ENCODE measurements at places on chromosomes 1 and 21.

- DNase-seq: no peak
Measured at GRCh38 chr1:9613625-9614299, 25.1 kb downstream of the TMEM201 start.

DNA sequence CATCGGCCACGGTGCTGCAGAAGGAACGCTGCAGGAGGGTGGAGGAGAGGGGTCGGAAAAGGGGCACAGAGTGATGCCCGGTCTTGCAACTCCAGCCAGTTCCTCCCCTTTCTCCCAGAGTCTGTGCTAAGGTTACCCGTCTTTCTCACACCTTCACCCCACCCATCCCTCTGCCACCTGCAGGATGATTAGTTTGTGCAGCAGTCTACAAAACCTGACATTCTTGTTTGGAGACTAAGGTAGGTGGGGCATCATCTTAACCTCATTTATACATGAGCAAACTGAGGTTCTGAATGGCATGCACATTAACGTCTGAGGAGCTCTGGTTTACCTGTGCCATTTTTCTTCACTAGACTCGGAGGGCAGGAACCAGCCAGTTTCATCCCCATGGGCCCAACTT is 232.3 kb downstream of the GRIK3 start:
- DNase-seq: no peak

- peak; percentile 77 for DNase-seq
Measured at GRCh38 chr1:153946622-153947241, at the start of gene DENND4B. TSS of gene DENND4B (minus strand) at chr1:153946718. CDS start at chr1:153944374, 2,344 bp downstream.

DNA sequence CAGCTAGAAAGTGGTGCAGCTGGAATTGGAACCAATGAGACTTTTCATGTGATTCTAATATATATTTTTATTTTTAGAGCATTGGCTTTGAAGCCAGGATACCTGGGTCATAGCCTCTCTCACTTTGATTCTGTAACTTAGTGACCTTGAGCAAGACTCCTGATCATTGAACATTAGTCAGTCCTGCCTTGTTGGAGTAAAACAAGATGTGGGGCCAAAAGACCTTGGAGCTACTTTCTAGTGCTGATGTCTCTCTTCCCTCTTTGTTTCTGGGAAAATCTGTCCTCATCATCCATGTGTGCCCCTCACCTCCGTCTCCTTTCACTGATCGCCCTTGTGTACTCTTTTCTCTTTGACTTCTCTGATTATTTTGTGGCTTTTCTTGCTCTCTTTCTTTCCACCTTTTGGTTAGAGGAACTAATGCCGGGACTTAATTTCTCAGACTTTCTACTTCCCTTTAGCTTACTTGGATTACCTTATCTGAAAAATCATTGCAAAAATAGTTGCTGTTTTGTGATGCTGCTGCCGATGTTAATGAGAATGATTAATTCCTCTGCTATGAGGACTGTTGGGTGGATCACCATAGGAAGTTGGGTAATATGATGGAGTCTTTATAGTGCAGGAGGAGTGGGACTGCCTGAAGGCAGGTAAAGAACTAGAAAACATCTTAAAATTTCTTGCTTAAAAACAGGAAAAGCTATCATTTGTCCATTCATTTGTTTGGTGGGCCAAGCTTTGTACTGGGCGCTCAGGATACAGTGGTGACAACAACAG is 72.0 kb downstream of the NOS1AP start:
- no peak for DNase-seq

- DNase-seq: no peak
Measured at GRCh38 chr1:159647616-159648015, 60.0 kb downstream of the APCS start.

- peak; percentile 53 for DNase-seq
Measured at GRCh38 chr1:248841702-248842395, 3.8 kb downstream of the ZNF672 start.

DNA sequence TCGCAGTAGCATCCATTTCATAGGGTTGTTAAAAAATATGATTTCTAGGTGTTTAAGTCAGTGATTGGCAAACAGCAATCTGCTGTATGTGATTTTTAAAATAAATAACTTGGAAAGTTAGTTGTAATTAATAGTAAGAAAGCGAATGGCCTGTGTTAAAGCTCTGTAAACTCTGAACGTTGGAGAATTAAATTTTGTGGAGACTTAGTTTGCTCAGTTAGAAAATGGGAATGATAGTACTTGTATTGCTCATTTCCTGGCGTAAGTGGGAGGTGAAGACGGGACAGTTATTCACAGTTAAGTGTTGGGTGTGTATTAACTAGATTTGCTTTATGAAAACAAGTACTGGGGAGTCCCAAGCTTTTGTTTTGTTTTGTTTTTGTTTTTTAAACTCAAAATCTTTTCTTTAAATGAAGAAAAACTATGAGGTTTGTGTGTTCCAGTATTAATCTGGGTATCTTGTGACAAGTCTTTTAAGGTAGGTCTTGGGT is 995 bp downstream of the CACYBP start:
- no peak for DNase-seq

DNA sequence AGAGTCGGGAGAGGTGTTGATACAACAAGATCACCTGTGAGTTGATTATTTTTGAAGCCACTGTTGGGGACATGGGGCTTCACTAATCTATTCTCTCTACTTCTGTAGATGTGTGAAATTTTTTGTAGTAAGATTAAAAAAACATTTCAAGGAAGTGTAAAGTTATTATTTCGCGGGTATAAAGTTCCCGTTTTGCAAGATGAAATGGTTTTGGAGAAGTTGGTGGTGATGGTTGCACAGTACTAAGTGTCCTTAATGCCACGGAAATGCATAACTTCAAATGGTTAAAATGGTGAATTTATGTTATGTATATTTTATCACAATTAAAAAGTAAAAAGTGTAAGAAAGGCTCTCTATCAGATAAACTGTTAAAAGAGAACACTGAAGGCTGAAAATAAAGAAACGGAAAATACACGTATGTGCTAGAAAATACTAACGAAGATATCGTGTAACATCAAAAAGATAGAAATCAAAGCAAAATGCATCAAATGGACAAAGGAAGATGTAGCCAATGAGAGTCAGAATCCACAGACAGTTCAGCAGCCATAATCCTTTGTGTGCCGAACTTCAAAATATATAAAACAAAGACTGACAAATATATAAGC is 2.9 kb upstream of the ITGB2 start:
- DNase-seq: no peak

- no peak for DNase-seq
Measured at GRCh38 chr1:183880531-183881243, 75.8 kb downstream of the RGL1 start.

DNA sequence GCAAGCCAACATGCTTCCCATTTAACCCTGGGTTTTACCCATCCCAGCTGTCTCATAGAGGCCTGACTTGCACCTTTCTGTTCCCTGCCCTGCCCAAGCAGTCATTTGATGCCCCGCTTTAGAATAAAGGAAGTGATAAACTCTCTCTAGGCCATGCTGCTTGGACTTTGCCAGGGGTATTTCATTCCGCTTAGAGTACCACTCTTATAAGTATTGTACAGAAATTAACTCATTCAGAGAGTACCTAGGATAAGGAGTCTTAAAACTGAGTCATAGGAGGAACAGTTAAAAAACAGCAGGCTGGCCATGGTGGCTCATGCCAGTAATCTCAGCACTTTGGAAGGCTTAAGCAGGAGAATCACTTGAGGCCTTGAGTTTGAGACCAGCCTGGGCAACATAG is 21.0 kb upstream of the LYST start:
- no peak for DNase-seq

DNA sequence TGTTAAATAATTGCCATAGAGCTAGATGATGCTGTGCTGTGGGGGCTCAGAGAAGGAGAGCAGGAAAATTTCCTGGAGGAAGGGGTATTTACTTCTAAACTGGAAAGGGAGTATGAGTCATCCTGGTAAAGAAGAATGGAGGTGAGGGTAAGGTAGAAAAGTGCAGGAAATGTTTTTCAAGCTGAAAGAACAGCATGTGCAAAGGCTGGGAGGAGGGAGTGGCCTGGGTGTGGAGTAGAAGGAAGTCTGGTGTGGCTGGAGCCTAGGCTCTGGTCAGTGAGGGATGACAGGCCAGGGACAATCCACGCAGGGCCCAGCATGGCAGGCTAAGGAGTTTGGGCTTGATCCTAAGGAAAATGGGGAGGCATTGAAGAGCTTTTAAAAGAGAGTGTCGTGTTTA is 45.9 kb downstream of the MATN1 start:
- no peak for DNase-seq

GRCh38 chr1:43774359-43774758 is 67.0 kb downstream of the ST3GAL3 start:
- DNase-seq: no peak

DNA sequence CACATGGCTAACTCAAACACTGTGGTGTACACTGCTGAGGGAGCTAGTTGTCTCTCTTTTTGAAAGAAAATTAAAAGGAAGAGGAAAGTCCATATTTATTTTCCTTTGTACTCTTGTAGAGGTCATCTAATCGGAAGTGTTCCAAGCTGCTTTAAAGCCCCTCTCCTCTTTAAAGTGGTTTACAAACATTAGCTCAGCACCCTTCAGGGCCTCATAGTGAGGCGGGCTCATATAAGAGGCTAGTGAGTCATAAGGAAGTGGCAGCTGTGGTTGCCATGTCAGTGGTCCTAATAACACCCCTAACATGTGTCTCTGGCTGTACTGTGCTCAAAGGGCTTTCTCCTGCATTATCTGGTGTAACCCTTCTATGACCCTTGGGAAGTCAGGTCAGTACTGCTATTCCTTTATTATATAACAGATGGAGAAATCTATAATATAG is 104.4 kb upstream of the SERBP1 start:
- DNase-seq: no peak

DNA sequence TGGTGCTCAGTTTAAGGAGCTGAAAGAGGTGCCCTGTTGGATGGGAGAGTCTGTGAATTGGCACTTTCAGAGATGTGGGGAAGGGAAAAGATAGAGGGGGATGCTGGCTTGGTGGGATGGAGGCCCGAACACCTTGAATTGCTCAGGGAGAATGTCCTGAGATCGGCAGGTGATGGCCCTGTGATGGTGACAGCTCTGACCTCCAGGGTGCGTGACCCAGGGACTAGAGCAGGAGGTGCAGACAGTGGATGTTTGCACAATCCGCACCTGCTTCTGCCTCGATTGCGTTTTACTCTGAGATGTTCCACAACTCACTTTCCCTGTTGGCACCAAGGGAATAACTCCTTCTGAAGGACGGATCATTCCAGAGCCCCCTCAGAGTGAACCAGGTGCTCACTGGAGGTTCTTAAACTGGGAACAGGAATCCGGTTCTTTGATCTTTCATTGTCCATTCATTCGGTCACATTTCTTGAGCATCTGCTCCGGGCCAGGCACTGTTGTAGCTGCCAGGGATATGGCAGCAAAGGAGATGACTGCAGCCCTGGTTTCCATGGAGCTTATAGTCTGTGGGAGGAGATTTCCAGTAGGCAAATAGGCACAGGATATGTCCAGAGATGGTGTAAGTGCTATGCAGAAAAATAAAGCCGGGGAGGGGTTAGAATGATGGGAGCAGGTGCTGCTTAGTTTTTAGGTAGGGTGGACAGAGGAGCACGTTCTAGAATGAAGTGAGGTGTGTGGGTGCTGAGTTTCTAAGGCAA is 226.6 kb upstream of the TMEM51 start:
- no peak for DNase-seq

- no peak for DNase-seq
Measured at GRCh38 chr1:224733027-224733911, 117.2 kb downstream of the CNIH3 start.

GRCh38 chr1:38444311-38444710 is 397.7 kb upstream of the POU3F1 start:
- DNase-seq: no peak
